ENCODE measurements at places on chromosomes 6 and 20.

GRCh38 chr6:90809035-90809434 is 222.2 kb upstream of the MAP3K7 start:
- DNase-seq, result no peak

DNA sequence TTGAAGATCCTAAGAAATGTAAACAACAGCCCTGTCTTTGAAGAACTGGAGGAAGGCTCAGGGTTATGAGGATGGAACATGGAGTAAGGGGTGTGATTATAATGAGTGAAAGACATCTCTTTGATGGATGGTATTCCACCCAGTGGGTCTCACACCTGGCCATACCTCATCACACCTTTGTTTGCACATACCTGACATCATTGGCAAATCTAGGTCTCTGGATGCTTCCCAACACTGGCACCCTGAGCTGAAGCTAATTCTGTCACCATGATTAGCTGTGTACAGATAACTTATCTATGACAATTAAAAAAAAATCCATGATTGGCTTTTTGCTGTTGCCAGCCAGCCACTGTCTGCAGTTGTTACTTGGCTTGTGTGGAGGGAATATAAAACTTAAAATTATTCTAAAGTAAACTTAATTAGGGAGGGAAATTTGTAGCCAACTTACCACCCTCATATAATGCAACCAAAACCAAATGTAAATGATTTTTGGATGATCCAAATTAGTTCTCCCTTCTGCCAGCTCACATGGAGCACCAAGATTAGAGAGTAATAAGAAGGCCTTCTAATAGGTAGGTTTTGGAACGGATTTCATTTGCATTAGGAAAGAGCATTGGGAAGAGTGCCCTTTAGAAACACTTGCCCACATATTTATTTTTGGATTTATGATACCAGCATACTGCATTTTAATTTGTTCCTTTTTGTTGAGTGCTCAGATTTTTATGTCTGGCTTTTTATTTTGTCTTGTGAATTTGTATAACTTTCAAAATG is 249.5 kb downstream of the SOX4 start:
- no peak for DNase-seq

DNA sequence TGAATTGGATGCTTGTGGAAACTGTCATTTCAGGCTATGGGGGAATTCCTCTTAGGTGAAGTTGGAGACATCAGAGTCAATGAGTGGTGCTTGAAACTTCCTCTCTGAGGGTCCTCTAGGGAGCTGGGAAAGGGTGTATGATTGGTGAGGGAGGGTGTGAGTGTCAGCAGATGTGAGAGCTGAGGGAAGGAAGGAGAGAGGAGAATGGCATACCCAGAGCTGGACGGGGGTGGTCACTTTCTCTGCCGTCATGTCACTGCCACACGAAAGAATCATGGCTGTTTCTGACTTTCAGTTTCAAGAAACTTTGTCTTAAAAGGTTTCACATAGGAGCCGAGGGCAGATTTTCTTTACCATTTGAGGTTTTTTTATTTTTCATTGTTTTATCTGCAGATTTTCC is 50.3 kb downstream of the DEK start:
- DNase-seq, result no peak

DNA sequence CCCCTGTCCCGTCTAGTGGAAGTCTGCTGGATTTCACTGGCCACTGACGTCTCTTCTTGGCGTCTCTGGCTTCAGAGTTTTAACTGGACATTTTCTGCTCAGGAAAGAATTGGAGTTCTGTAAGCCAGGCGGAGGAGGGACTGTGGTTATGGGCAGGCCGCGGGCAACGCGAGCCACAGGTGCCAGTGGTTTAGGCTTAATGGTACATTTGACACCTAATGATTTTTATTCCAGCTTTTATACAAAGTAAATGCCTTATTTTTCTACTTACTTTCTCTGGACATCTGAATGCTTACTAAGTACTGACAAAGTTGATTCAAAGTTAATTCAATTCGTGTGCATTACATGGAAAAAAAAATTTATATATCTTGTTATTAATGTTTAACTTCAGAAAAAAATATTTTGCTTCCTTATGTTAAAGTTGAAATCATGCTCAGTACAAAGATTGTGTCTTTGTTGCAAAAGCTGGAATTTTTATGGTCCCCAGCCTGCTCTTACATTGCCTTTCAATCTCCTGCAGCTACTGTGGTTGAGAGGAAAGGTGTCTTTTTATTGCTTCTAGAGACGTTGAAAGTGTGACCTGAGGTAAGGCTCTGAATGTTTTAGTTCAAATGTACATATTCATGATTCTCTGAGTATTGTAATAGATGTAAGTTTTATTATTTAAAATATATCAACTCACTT is 231.0 kb downstream of the SMOC2 start:
- no peak for DNase-seq

DNA sequence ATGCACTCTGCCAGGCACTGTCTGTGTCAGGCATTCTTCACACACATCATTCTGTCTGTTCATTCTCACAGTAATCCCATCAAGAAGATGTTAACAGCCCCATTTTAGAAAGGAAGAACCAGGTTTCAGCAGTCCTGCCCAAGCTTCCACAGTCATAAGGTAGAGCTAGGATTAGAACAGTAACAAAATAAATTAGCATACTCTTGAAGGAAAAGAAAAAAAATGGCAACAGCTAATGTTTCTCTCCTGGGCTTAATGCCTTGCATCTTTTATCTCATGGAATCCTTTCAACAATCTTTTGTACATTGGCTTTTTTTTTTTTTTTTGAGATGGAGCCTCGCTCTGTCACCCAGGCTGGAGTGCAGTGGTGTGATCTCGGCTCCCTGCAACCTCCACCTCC is 32.1 kb upstream of the AKAP12 start:
- DNase-seq, result no peak

DNA sequence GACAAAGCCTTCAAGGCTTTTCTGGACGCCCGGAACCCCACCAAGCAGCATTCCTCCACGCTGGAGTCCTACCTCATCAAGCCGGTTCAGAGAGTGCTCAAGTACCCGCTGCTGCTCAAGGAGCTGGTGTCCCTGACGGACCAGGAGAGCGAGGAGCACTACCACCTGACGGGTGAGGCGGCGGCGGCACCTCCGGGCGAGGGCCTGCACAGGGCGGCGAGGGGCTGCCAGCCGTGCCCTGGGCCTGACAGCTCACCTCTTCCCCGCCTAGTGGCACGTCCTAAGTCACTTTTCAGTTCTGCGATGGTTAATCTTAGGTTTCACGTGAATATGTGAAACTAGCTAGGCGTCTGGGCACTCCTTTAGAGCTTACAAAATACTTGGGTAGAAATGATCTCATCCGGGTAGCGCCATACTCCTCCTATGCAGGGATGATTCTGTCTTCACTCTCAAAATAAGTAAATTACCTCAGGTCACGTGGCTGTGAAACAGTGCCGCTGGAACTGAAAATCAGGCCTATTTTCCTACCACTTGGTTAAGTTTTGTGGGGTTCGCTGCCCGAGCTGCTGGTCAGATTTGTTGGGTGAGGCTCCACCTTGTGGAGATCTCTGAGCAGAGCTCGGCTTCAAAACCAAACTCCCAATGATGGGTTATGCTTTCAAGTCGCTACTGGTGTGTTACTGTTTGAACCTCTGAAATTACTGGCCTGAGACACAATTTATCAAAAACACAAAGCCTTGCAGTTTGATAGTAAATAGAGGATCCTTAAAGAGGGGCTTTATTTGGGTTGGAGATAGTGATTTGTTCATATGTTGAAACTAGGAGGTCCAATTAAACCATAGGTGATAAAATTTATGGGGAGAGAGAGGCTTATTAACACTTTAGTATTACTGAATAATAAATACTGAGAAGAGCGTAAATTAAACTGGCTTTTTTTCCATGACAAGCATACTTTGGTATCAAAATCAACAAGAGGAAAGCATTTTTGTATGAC is 15.5 kb upstream of the CLDN20 start:
- no peak for DNase-seq

DNA sequence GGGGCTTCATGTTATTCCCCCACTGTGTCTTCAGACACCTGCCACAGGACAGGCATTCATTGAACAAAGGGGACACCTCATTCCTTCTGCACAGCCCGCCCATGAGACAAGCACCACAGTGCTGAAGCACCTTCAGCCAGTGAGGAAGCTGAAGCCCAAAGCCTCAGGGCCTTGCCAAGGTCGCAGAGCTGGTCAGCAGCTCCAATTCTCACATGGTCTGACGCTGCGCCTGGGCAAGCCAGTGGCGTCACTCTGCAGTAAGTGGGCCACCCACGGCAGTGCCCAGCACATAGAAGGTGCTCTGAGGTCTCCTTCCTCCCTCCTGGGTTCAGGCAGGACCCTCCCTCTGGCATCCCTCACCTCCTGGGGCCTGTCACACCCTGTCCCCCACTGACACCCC is 43.2 kb downstream of the GRM4 start:
- no peak for DNase-seq

DNA sequence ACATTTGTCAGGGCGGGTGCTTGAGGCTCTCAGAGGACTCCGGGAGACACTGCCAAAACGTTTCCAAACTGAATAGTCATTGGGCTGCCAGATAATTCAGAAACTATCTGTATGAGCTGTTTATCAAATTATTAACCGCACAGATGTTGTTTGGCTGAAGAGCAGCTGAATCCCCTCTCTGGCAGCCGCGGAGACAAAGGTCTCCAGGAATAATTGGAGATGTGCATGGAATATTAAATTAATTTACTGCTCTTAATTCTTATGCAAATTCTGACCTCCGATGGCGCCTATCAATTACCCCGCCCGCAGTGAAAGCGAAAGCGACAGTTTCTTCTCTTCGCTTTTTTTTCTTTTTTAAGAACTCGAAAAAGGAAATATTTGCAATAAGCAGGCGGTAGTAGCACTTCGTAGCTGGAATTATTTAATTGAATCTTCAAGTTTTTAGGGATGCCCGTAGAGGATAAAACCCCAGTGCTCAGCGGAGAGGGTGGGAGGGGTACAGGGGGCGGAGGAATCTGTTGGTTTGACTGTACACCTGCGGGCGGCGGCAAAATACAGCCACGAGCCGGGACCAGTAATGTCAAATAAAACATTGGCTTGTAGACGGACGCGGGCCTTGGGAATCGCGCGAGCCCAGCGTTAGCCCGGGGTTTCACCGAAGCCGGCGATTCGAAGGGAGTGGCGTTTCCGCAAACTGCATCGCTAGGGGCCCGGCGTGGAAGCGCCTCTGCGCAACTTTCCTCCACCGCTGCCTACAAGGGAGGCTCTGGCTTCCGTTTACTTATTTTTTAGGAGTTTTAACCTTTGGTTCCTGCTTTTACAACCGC is 6.2 kb downstream of the LINC00237 start:
- peak; percentile 75 for DNase-seq

GRCh38 chr6:14658886-14659561 is 541.5 kb downstream of the CD83 start:
- DNase-seq, result no peak

GRCh38 chr6:150417899-150418826 is 49.4 kb downstream of the IYD start:
- DNase-seq, result peak; percentile 19

- peak; percentile 16 for DNase-seq
Observed at GRCh38 chr6:46491628-46492547, 639 bp upstream of the RCAN2 start.

DNA sequence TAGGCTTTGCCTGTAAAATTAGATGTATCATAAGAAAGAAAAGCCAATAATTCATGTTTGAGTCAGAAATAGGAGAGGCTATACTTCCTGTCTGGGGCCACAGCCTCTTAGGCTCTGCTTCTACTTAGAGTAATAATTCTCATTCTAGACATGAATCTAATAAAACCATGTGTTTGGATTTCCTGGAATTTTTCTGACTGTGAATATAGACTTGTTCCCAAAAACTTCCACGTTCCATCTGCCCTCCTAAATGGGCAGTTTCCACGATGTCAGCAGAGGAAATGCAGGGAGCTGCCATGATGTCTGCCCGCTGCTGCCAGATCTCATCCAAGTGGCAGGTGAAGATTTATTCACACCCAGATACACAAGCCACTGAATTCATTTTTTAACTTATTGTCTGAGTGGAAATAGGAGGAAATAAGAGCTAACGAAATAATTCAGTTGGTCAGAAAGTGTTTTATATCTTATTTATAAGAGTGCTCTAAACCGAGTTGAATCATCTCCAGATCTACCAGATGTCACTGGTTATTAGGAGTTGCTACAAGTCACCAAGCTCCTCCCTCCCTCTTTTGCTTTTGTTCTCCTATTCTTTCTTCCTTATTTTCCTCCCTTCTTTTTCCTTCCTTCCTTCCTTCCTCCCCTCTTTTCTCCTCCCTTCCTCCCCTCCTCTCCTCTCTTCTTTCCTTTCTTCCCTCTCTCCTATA is 69.3 kb downstream of the ALDH8A1 start:
- DNase-seq, result no peak

GRCh38 chr6:27505209-27506027 is 32.5 kb upstream of the ZNF184 start:
- DNase-seq, result peak; percentile 70

- no peak for DNase-seq
Observed at GRCh38 chr6:16141514-16141913, 12.6 kb downstream of the MYLIP start.

GRCh38 chr6:169884158-169884557 is 132.7 kb downstream of the ERMARD start:
- DNase-seq, result no peak

DNA sequence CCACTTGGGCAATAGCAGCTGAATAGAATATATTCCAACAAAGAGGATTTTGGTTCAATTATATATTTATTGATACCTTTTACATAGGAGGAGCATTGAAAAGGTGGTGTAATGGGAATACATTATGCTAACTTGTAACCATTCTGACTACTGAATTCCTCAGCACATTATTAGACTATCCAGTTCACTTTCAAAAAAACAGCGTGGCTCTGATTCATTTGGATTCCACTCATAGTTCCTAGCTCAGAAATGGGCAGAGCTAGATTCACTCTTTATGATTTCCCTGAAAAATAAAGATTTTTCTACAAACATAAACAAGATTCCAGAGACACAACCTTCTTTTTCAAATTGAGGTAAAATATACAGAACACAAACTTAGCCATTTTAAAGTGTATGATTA is 9.2 kb upstream of the TRERF1 start:
- DNase-seq, result no peak

DNA sequence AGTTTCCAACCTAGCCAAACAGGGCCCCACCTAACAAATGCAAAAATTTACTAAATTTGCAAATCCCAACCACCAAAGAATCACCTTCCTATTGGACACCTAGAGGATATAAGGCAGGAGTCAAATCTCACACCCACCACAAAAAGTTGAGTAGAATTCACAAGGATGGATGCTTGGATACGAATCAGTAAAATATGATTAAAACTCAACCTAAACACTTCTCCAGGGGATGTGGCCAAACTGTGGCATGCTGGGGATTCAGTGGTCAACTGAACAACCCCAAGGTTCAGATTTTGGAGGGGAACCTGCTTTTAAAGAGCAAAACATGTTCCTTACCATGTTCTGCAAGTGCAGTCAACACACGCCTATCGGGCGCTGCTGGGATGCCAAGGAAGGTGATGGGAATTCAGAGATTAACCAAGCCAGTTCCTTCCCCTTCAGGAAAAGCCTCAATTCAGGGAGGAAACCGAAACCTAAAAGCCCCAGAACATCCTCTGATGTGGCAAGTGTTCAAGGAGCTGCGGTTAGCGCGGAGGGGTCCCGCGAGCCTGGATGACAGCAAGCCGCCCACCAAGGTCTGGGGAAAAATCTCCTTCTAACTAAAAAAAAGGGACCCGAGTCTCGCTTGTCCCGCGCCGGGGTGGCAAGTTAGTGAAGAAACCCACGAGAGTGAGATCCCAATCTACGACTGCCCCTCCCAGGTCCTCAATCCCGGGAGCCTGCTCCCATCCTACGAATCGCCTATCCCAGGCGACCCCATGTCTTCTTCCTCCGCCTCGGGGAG is 902 bp downstream of the SAMHD1 start:
- DNase-seq, result no peak

- DNase-seq, result no peak
Observed at GRCh38 chr6:168089186-168090063, 10.4 kb upstream of the FRMD1 start.

Measured in NCI-H1930 (cell line).